Brain pericyte (primary cell): ENCODE measurements at places on chromosomes 2 and 18.

DNA sequence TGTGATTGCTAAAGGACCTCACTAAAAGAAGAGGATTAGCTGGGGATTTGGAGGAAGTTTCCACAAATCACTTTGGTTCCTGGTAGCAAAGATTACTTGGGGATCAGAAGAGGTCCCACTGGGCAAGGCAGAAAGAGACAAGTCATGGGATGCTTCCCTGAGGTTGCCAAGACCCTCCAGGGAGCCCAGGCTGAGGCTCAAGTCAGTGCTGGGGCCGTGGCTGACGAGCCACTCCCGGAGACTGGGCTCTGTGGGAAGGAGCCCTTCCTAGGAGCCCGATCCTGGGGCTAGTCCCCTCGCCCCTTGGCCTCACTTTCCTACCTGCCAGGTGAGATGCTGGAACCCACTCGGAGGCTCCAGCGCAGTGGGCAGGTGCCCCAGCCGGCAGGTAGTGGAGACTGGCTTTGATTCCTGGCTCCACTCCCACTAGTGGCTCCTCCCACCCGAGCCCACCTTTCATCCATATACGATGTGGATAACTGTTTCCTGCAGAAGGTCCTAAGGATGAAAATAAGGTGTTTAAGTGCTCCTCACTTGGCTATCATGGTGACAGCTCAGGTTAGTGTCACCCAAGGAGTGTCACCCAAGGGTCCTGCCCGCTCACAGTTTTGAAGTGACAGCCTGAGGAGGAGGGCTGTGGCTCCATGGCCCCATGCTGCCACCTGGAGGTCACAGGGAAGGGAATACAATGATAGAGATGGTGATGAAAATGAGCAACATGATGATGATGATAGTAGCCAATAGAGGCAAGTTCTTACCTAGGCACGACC is 100.5 kb downstream of the CAPN13 start:
- no peak for DNase-seq

DNA sequence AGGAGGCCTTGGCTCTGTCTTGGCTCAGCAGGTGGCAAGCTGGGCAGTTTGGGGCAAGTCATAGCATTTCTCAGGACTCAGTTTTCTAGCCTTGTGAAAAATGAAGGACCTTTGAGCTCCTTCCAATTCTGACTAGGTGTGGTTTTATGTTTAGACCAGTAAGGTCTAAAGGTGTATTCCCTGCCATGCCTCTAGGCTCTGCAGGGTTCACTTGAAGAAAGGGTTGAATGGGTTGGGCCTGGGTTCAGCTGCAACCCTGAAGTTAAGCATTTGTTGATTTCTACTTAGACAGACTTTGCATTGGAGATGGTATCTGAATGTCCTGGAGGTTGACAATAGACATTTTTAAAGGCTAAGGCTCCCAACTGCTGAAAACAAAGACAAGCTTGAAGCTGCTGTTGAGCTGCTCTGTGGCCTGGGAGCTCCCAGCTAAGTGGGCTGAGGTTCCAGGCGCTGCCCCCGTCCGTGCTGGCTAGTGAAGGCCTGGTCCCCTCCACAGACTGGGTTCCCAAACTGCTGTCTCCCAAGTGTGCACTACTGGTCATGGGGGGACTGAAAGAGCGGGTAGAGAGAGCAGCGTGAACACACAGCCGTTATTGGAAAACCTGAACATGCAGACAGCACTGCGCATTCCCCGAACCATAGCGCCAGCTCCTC is 100.7 kb upstream of the SMAD7 start:
- no peak for DNase-seq

GRCh38 chr18:76720683-76721082 is 101.7 kb upstream of the ZNF236 start:
- DNase-seq = no peak

DNA sequence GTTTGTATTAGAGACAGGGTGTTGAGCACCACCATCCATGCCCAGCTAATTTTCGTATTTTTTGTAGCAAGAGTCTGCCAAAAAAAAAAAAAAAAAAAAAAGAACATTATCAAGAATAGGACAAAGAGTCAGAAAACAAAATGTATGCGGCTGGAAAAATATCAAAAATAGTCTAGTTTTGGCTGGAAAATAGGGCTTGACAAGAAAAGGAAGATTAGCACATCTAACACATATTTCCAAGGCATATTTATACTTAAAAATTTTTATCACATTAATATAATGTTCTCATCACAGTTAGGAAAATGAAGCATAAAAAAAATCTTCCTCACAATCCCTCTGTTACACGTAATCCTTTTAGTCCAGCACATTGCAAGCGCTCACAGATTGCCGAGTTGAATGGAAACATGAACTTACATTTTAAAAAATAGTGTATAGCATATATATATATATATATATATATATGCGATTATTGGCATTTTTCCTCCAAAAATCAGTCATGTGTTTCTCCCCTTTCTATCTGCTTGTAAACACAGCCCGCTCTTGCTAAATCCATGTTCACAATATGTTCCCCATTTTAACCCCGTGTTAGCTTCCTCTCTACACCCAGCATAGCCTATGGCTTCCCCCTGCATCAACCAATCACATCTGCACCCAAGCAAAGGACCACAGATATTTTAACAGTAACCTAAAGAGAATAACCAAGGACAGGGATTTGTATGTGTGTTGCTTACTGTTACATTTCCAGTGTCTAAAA is 183.0 kb downstream of the AFF3 start:
- no peak for DNase-seq

DNA sequence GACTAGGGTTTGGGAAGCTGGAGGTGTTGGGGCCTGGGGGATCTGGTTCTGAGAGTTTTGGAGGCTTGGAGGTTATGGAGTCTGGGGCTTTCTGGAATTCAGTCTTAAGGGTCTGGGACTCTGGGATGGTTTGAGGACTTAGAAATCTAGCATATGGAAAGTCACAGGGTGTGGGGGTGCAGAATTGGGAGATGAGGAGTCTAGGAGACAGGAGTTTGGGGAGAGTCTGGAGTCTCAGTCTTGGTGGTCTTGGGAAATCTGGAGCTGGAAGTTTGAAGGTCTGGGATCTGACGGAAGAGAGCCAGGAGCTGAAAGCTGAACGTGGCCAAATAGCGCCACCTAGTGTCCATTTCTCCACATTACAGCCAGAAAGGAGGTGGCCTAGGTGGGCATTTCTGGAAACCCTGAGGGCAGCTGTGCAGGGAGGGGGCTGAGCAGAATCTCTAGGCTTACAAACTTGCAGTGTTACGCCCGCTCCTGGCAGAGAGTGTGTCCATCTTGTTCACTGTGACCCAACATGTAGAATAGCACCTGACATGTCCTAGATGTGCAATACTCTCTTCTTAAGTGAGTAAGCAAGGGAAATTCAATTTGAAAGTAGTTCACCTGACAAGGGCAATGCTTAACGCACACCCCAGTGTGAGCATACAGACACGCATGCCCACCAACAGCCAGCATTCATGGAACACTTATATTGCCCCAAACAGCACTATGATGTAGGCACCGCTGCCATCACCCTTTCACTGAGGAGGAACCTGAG is 204.8 kb downstream of the TFCP2L1 start:
- no peak for DNase-seq

- DNase-seq = no peak
These were observed 80.7 kb upstream of the ITGA4 start for GRCh38 chr2:181376442-181376841.

- no peak for DNase-seq
These were observed 281.5 kb downstream of the TCF4 start for GRCh38 chr18:55306359-55307024.
